ENCODE measurements at places on chromosomes 2 and 18.

- no peak for DNase-seq
Measured at GRCh38 chr2:172200495-172201085, 97.9 kb upstream of the DLX2 start.

DNA sequence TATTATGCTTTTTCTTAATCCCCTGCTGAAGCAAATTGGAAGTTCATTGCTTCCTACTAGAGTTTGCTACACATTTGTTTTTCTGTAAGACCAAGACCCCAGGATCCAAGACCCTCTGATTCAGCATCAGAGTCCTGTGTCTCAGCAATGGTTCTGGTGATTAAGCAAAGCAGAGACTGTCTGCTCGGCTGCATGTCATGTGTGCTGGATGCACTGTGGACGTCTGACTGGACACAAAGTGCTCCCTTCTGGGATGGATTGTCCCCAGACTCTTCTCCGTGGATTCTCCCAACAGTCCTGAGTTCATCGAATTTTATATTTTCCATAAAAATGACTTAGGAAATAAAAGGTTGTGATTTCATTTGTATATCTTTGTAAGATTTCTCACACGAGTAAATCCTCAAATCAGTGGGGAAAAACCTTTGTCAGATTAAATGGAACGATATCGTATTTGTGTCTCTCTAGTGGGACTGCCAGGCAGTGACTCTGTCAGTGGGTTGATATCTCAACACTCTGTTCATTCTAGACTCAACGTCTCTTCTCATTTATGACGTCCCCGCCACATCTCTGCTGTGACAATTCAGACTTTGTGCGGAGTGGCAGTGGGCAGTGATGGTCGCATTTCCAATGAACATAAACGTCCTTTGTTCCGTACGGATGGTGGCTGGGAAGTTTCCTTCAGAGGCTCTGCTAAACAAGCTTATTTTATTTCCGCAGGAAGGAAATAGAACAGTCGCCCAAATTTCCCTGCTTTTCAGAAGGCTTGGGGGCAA lies 58.6 kb downstream of the NCAPH start:
- DNase-seq: no peak

- no peak for DNase-seq
Measured at GRCh38 chr18:67731851-67732250, 215.3 kb upstream of the DSEL start.

DNA sequence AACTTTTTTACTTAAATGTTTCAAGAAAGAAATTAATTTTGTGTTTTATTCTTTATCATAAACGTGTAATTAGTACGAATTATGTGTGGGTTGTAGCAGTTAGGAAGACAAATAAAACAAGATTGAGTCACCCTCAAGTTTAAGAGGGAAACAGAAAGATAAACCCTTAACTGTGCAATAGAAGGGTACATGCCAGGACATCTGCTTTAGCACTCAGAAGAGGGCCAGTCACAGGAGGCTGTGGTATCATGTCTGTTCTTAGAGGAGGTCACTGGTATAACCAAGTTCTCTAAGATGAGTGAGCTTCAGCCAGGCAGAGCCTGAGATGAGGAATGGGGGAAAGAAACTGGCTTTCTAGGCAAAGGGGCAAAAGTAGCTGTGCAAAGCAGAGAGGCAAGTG lies 42.4 kb upstream of the GRHL1 start:
- DNase-seq: no peak

- DNase-seq: peak; percentile 62
Measured at GRCh38 chr2:2662037-2662846, 331.2 kb upstream of the MYT1L start.

GRCh38 chr2:2719015-2719414 lies 387.9 kb upstream of the MYT1L start:
- DNase-seq: no peak

GRCh38 chr2:7653617-7654016 lies 736.4 kb downstream of the RNF144A start:
- DNase-seq: no peak
